KG1 (cell line): ENCODE measurements at places on chromosomes 1 and 21.

GRCh38 chr1:197876894-197877293 lies 25.5 kb upstream of the C1orf53 start:
- no peak for DNase-seq

DNA sequence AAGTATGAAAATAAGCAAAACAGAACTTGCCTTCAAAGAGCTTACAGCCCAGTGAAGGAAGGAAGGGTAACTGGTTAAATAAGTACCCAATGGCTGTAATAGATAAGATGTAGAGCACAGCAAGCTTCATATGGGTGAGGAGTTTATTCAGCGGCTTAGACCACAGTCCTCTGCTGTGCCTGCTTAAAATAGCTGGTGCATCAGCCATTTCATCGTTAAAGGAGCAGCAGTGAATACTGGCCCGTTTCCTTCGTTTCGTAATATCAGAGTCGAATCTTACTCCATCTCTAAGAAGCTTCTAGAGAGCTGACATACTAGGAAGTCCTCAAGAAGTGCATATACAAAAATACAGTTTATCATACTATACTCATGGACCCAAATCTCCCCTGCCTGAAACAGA lies 286.5 kb downstream of the NFIA start:
- no peak for DNase-seq

DNA sequence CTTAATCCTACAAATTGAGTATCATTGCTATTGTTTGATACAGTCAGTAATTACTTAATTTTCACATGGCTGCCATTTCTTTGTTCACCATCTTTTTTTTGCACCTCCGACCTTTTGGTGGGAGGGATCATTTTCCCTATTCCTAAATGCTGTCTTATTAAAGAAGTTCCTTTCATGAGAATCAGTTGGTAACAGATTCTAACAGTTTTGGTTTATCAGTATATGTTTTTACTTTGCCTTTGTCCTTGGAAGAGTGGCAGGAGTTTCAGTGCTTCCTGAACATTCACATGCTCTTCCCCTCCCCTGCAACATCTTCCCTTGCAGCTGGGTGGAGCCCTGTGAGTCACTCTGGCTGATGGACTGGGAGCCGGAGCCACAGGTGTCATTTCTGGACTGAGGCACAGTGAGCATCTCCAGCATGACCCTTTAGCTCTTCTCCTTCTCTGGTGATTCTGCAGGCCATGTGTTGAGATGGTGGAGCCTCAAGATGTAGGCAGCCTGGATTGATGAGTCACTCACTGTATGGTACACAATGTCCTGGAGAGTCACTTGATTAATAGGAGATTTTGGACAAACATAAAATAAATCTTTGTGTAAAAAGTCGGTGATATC lies 217.7 kb downstream of the URB2 start:
- no peak for DNase-seq

- no peak for DNase-seq
Measured at GRCh38 chr21:41442481-41443186, 16.6 kb downstream of the MX1 start.

DNA sequence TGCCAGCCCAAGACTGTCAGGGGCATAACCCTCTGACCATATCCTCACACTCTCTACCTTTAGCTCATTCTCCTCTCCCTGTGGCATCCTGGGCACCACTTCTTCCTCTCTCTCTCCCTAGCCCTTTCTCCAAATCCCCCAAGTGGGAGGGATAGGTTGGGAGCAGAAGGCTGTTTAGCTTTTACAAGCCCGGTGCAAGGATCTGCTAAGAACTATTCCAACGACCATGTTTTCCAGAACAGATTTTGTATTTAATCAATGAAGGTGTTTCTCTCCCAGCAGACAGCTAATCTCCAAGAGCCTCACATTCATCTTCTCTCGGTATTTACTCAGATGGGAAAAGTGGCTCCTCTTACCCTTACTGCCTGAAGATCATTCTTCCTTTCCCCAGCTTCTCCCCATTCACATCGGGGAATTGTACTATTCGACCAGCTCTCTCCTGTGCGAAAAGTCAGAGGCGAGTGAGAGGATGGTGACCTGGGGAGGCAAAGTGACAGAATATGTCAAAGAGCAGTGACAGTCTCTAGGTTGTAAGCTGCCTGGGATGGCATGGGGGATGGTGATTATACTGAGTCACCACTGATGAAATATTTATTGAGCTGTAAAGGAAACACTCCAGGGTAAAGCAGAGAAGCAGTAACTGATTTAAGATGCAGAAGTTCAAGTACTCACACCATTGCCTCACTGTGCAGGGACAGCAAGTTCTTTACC lies 47.0 kb upstream of the RBM15 start:
- no peak for DNase-seq

- DNase-seq: no peak
Measured at GRCh38 chr1:4754816-4755215, 100.4 kb downstream of the AJAP1 start.

DNA sequence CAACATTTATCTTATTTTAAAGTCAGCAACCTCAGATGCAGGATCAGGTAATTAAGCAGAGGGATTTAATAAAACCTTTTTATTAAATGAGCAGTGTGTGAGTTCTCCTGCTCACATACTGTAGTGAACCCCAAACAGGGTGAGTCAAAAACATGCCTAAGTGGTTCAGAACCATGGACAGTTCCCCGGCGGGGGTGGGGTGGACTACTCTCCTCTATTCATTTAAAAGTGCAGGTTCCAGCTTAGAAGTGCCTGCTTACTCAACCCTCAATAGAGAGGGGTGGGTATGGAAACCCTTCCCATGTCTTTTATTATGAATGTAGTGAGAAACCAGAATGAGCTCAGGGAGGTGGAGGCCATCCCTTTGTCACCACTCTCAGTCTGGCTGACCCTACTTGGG lies 397.9 kb downstream of the HHAT start:
- peak; percentile 1 for DNase-seq

DNA sequence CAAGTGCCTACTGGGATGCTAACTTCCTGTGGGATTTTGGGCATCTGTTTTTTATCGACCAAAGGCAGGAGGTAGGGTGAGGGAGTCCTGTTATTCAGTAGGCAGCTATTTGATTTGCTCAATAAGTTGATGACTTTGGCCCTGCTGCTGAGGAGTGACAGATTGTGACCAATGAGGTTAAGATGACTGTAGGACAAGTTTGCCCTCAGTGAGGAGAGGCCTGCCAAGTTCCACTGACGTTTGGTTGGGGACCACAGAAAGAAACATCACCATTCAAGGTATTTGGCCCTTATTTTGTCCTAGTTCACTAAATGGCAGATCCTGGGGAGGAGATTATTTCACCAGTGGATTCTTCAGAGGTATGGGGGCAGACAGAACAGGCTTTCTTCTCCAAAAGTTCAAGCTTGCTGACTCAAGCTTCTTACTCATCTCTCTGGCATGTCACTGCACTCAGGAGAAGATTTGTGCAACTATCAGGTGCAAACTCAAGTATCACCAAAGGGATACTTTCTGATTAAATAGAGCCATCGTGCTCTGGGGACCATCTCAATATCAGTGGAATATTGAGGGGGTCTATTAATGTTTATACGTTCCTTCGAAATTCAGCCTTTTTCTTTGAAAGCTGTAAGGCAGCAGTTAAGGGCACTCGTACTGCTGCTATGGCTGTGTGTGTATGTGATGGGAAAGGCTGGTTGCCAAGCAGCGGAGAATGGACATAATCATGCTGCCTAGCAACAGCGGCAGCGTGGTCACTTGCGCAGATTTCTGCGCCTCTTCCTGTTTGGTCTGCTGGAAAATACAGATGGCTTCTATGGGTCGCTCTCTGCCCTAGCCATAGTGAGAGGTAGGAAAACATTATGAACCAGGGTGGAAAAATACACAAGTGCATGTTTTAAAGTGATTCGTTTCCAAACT lies 78.7 kb downstream of the PBX1 start:
- no peak for DNase-seq

GRCh38 chr1:232108598-232108997 lies 482.0 kb downstream of the DISC1 start:
- no peak for DNase-seq

DNA sequence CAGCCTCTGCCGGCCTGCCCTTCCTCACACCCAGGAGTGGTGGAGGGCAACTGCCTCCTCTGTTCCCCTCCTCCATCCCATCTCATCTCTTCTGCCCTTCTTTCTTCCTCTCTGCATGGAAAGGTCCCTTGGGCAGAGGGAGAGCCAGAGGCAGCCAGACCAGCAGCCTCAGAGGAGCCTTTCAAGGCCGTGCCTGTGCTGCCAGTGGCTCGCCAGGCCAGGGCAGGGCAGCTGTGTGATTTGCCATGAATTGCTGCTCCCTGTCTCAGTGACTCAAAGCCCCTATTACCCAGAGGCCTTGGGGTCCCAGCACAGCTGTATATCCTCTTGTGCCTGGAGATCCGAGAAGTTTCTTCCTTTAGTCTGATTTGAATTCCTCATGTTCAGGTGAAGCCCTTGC lies 21.9 kb downstream of the TMCC2 start:
- no peak for DNase-seq

- DNase-seq: no peak
Measured at GRCh38 chr21:39189857-39190604, 6.8 kb upstream of the PSMG1 start.

GRCh38 chr1:7113822-7114221 lies 328.6 kb downstream of the CAMTA1 start:
- DNase-seq: no peak

DNA sequence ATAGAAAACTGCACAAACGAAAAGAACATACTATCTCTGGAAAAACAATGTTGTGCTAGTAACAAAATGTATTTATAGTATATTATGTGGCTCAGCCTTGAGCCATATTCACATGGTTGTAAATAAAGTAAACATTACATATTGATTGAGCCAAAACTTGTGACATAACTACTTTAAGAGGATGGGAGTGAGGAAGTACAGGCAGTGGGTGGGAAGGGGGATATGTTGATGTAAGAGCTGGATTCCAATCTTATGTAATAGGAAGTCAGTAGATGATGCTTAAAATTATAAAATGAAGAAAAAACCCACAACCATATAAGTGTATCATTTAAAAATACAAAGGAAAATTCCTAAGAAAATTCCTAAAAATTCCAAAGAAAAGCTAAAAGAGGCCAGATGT lies 42.7 kb downstream of the RHOU start:
- DNase-seq: no peak

DNA sequence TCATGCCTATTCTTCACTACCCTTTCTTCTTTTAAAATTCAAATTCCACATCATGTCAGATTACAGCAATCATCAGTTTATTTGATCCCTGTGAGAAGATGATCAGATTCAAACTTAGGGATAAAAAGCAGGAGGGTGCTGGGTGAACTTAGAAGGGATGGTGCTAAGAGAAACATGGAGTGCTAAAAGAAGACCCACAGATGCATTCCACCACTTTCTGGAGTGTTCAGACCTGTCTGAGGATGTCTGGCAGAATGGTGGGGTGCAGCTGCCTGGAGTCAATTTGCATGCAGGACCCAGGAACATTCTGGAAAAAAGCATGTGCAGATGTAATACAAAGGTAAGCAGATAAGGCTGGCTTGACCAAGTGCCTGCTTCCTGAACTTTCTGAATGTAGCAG lies 372.9 kb upstream of the RUNX1 start:
- no peak for DNase-seq

DNA sequence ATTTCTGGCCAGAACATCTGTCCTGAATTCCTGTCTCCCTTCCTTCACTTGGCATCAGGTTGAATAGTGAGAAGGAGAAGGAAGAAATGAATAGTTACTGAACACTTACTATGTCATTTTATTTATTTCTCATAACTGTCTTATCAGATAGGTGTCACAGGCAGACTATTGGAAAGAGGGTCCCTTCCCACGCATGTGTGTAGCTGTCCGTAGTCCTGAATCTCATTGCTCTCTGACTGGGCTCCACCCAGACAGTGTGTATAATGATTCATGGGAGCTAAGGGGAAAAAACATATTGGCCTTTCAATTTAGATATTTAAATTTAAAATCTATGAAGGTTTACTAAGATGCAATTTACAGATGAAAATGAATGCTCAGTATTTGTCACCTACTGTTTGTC lies 86.1 kb downstream of the OMA1 start:
- no peak for DNase-seq

- no peak for DNase-seq
Measured at GRCh38 chr1:206049919-206050600, 2.9 kb upstream of the RHEX start.

DNA sequence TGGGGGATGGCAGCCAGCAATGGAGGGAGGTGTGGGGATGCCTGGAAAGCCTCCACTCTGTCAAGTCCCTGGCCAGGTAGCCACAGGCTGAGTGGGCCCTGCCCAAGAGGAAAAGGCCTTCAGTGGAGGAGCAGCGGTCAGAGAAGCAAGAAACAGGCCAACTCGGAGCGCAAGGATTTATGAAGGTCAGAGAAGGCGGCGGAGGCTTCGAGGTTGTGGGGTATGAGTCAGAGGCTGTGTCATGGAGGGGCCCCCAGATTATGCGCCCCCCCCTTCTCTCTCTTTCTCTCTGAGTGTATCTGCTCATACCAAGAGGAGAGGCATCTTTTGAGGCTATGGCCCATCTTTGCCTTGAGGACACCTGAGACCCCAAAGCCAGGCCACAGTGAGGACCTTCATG lies 99.5 kb downstream of the CASZ1 start:
- no peak for DNase-seq

GRCh38 chr1:202991112-202991511 lies 16.1 kb upstream of the TMEM183A start:
- DNase-seq: no peak

- no peak for DNase-seq
Measured at GRCh38 chr1:54861070-54861761, 25.8 kb downstream of the DHCR24 start.

DNA sequence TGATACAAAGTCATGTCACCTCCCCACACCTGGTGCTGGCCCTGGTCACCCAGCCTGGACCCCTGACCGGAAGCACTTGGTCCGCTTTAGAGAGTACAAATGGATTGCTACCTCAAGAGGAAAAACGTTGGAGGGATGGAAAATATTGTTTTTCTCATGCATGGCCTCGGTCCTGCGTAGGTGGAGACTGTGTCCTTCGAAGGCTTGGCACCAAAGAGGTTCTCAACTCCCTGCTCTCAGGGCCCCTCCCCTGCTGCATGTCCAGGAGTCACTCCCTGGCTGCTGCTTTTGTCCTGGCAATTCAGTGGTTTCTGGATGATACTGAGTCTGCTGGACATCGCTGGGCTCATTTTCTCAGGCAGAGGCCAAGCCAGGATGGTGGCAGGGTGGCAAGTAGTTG lies 529.8 kb downstream of the KIF26B start:
- no peak for DNase-seq
